Brain pericyte (primary cell): ENCODE measurements at places on chromosomes 12 and 14.

- DNase-seq: no peak
These were observed 32.0 kb downstream of the SSH1 start for GRCh38 chr12:108825201-108825950.

DNA sequence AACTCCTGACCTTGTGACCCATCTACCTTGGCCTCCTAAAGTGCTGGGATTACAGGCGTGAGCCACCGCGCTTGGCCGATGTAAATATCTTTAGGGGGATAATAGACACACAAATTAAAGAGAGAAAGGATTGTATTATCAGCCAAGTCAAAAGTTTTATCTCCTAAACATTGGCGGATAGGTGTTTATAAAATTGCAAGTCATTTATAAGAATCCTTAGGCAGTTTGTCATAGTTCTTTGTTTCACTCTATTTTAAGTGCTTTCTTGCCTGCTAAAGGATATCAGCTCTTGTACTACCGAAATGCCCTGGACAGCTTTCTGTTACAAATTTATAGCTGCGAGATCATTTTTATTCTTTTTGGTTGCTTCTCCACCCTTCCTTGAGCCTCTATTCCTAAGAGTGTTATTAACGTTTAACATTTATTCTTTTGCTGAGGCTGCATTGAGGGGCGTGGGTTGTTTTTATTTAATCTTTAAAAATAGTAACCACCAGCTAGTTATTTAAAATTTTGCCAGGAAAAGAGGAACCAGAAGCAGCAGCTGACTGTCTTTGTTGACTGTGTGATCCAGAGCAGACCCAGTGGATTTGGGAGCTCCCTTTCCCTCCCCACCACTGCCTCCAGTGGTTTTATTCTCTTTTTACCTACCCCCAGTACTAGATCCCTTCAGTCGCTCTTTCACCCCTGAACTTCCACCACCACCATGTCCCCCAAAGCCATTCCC lies 106.4 kb downstream of the DIP2B start:
- DNase-seq: no peak

GRCh38 chr14:103019826-103020225 lies 37.5 kb downstream of the CDC42BPB start:
- DNase-seq: no peak

GRCh38 chr14:52071675-52072074 lies 2.8 kb upstream of the NID2 start:
- DNase-seq: no peak

GRCh38 chr14:85867450-85867849 lies 337.5 kb downstream of the FLRT2 start:
- DNase-seq: no peak

DNA sequence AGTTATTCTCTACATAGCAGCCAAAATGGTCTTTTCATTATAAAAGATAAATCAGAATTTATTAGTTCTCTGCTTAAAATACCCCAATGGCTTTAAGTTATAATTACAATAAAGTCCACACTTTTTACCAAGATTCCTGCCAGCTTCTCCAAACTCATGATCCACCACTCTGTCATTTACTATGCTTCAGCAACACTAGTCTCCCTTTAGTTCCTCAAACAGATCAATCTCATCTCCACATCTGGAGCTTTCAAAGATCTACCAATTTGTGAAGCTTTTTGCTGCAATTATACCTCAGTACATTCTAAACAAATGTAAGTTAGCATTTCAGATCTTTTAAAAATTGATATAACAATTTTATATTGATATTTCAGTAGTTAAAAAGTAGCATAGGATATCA lies 24.9 kb downstream of the CATSPERB start:
- DNase-seq: no peak

- no peak for DNase-seq
These were observed 72.8 kb downstream of the TTC7B start for GRCh38 chr14:90743425-90743824.
